CD8-positive, alpha-beta memory T cell (primary cell): ENCODE measurements at places on chromosomes 2 and 18. TPM values are rescaled to one million over a fixed set of nuclear protein-coding genes. Genes with fewer than 3 reads are reported as not detected.

EML4 gene
- 61.5 TPM for total RNA-seq

C2orf66 gene
- total RNA-seq, result not detected

ACADL gene
- not detected for total RNA-seq

FOXI3 gene
- total RNA-seq, result not detected

CPLX4 gene
- not detected for total RNA-seq

SLC38A11 gene
- total RNA-seq, result not detected

MPPE1 gene
- 37.7 TPM for total RNA-seq

PROKR1 gene
- total RNA-seq, result 0.09 TPM

POLR1A gene
- 63.3 TPM for total RNA-seq

PARD3B gene
- total RNA-seq, result 0.11 TPM

RAMP1 gene
- total RNA-seq, result 0.60 TPM

RGPD6 gene
- total RNA-seq, result 17.4 TPM

SDC1 gene
- total RNA-seq, result 0.27 TPM

ATG16L1 gene
- 34.2 TPM for total RNA-seq

SLC11A1 gene
- total RNA-seq, result 2.1 TPM
